Left cardiac atrium (tissue), 4 donors: ENCODE measurements at places on chromosomes 4 and X.

GRCh38 chr4:84089652-84090437, 409.2 kb downstream of the NKX6-1 start:
- no peak for DNase-seq

DNA sequence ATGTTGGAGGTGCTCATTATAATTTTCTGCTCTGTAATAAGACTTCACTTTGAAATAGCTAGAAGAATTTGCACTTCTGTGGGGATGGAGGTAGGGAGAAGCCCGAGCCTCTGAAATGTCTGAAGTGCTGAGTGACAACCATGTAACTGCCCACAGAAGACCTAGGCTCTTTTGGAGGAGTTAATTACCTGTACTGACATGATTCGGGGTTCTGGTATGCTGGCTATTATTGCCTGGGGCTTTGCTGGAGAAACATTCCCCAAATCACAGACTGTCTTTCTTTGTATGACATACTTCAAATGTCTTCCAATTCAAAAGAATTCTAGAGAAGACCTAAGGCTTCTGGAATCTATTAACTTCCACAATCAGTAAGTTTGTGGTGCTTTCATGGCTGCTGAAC, 211.2 kb upstream of the POF1B start:
- DNase-seq, result no peak

DNA sequence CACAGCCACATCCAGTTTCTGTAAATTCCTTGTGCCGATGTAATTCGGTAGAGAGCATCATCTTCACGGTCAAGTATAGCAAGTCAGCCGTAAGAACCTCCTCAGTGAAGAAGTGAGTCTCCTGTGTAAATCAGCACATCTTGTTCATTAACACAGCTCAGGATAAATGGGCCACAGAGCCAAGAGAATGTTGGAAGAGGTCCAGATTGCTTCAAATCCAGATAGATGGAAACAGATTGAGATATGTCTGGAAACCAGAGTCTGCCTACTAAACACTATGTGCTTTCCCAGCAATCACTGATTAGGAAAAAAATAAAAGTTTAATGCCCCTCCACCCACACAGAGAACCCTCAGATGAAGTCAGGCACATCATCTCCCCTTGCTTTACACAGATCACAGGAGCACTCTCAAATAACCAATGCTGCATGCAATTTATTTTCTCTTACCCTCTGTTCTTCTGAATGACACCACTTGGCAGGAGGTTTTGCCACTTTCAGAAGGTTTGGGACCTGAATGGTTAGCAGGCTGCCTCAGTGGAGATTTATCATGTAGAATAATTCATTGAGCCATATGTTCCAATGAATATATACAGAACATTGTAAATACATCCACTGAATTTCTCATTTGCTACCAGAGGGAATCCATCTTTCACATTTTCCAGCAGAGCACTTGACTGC, 357.7 kb downstream of the C4orf33 start:
- DNase-seq, result no peak

DNA sequence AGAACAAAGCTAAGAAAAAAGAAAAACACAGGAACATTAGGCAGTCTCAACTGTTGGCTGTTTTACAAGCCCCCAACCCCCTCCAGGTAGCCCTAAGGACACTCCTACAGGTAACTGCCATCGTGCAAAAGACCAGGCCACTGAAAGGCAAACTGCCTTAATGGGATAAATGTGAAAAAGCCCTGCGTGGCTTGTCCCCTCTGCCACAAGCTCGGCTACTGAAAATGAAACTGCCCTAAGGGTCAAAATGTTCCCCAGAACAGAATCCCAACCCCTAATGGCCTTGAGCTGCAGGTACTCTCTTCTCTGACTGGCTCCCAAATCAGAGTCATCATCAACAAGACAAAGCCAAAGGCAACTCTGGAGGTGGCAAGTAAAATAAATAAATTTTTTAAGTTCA, 84.8 kb downstream of the MSN start:
- no peak for DNase-seq

GRCh38 chrX:78237127-78237526, 90.3 kb downstream of the CYSLTR1 start:
- DNase-seq, result no peak

- DNase-seq, result no peak
Observed at GRCh38 chrX:152810403-152810802, 20.2 kb downstream of the CETN2 start.

- no peak for DNase-seq
Observed at GRCh38 chr4:77151241-77151640, 5.8 kb upstream of the CCNG2 start.

DNA sequence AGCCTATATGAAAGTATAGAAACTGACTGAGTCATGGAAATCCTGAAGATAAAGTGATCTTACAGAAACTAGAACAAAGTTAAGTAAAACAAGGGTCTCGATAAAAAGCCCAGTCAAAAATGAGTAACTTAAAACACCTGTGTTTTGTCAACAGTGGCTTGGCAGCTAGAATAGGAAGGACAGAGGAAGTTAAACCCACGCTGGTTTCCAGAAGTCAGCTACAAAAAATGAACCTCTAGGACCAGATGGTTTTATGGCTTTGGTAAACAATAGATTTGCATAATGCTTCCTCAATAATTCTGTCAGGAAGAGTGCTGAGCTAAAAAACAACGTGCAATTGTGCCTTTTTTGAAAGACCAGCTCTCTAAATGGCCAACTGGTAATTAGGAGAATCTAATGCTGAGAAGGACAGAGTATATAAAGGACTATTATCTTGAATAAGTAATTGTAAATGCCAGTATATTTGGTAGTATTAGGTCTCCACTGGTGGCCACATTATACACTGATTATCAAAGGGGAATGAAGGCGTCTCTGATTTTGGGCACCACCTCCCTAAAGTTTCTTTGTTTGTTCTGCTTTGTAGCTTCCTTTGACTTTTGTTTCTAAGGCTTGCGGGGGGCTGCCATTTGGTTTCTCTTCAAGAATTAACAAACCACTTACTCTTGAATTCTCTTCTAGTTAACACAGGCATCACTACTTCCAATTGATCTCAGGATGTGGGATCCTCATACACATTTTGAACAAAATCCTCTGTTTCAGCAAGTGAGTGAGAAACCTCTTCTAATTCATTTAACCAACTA, 72.2 kb upstream of the PPP3CA start:
- DNase-seq, result no peak

GRCh38 chrX:55648434-55648833, 25.2 kb downstream of the FOXR2 start:
- DNase-seq, result no peak
